Stimulated activated CD8-positive, alpha-beta memory T cell treated with anti-CD3 and anti-CD28 coated beads, Interleukin-7, amount 100 ng/mL, for 1 hour (primary cell): ENCODE measurements at places on chromosomes 4 and X.
A peak's percentile ranks its signal among the peaks of the same experiment; 100 is the strongest.

DNA sequence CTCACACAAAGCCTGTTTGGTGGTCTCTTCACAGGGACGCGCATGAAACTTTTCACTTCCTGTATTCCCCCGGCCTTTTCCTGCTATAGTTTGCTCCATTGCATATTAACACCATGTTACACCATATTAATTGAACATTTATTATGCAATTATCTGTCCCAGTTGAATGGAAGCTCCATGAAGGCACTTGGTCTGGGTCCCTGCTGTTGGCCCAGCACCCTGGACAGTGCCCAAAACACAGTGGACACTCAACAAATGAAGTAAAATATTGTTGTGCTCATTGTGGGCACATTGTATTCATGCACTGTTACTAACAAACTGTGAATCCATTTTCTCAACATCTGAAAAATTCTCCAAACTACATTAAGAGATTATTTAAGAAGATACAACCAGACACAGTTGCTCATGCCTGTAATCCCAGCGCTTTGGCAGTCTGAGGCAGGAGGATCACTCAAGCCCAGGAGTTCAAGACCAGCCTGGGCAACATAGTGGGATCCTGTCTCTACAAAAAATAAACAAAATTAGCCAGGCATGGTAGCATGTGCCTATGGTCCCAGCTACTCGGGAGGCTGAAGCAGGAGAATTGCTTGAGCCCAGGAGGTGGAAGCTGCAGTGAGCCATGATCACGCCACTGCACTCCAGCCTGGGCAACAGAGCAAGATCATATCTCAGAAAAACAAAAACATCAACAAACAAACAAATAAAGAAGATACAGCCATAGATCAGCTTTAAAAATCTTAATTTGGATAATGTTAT, 292.7 kb upstream of the TENM3 start:
- DNase-seq = no peak

DNA sequence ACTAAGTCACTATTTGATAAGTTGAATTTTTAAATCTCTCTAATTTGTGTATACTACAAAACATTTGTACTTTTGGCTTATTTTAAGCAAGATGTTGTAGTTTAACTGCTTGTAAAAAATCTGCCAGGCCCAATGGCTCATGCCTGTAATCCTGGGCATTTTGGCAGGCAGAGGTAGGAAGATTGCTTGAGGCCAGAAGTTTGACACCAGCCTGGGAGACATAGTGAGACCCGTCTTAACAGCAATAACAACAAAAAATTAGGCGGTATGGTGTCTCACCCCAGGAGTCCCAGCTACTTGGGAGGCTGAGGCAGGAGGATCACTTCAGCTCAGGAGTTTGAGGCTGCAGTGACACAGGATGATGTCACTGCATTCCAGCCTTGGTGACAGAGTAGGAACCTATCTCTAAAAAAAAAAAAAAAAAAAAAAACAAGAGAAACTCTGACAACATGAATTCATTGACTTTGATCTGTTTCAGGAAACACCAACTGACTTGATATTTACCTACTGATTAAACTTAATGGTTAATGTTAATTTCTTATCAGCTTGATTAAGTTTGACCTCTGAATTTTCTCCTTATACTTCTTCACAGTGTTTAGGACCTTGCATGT, 8.9 kb downstream of the FHIP1A start:
- DNase-seq = no peak

DNA sequence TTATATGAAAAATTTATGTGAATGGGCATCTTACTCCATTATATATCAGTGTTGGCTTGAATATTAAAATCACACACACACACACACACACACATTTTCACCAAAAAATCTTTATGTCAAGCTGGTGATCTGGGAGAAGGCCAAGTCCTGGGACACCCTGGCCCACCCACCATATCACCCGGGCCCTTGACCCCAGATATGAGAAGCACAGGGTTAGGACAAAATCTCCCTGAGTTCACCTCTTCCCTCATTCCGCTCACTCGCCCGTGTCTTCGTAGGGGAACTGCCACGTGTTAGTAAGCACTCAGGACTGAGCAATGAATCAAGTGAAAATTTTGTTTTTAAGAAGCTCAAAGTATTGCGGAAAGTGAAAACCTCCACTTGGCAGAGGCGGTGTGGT, 103.8 kb upstream of the PSAPL1 start:
- DNase-seq = no peak

DNA sequence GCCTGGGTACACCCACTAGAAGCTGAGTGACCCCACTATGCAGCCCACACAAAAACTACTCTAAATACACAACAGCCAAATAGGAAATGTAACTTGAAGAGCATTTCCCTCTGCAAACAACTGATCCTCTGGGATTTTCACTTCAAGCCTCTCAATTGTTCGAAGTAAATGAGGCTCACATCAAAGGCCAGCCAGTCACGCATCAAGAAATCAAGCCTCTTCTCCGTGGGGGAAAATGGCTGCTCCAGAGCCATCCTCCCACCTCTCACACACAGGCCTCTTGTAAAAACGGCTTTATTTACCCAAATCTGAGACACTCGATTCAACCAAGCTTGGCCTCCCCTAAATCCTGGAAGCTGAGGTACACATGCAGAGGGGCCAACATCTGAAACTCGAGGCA, 14.3 kb downstream of the PCDH19 start:
- no peak for DNase-seq

DNA sequence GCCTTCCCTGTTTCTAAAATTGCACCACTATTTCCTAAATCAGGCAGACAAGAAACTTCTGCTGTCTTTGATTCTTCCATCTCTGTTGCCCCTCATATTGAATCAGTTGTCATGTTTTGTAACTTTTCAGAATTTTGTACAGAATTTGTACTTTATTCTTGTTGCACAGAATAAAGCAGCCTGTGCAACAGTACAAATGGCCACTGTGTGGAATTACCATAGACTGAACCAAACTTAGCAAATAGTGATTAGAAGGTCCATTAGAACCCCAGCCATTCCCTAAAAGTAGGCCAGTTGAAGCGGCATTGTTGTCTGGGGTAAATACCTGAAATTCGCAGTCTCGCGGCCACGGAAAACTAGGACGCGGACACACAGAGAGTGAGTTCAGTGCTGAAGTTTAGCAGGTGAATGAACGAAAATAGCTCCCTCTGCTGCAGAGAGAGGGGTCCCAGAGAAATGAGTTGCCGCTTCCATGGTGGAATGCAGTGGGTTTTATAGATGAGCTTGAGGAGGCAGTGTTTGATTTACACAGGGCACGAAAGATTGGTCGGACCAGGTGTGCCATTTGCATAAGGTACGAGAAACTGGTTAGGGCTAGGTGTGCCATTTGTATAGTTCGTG, 71.8 kb downstream of the C4orf33 start:
- DNase-seq = no peak

- DNase-seq = no peak
Measured at GRCh38 chr4:66855956-66856355, 689.3 kb downstream of the CENPC start.

GRCh38 chr4:149794352-149794751, 21.3 kb downstream of the IQCM start:
- DNase-seq = no peak

- DNase-seq = no peak
Measured at GRCh38 chr4:8703857-8704495, 111.4 kb downstream of the CPZ start.

DNA sequence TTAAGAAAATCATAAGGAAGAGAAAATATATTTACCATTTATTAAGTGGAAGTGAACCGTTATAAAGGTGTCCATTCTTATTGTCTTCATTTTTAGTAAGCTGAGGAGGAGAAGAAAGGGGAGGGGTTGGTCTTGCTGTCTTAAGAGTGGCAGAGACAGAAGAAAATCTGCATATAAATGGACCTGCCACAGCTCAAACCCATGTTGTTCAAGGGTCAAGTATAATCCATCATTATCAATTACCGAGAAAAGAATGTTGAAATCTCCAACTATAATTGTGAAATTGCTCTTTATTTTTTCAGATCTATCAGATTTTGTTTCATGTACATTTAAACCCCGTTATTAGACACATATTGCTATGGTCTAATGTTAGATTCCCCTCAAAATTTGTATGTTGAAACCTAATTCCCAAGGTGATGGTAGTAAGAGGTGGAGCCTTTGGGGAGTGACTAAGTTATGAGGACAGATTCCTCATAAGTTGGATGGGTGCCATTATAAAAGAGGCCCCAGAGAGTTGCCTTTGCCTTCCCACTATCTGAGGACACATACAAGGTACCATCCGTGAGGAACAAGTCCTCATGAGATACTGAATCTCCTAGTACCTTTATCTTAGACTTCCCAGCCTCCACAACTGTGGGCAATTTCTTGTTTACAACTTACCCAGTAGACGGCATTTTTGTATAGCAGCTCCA, 58.5 kb upstream of the SMAD1 start:
- DNase-seq = no peak

GRCh38 chr4:107719207-107719921, 670 bp downstream of the PAPSS1 start:
- no peak for DNase-seq

DNA sequence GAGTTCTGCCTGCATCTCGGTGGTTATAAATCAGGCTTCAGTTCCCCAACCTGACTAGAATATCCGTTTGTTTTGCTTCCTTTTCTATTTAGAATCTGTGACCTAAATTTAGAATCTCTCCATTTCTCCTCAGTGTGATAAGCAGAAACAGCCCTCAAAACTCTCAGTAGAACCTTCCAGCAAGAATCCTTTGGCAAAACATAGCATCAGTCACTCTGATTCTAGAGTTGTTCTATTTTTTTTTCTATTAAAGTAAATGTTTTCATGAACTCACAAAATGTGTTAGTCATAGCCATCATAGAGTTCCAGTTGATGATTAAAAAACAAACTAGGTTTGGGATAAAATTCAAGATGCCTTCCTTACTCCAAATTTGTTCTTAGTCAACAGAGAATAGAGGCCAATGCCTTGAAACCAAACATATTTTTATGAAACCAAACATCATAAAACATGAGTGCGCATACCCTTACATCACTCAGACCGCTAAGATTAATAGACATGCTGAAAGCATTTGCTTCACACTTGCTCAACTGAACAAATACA, 13.2 kb upstream of the C1QTNF7 start:
- no peak for DNase-seq

DNA sequence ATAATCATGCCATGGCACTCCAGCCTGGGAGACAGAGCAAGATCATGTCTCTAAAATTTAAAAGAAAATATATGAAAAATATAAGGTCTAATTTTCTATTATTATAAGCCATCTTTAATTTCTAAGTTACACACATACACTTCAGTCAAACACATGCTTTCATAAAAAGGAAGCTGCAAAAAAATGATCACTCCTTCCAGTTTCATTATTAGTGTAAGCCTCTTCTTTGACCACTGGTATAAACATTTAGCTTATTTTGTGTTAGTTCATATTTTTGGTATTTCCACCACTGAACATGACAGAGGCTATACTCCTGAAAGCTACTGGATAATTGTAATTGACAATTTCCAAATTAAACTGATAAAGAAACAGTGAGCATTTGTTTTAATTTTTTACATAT, 163.3 kb upstream of the USP38 start:
- no peak for DNase-seq

DNA sequence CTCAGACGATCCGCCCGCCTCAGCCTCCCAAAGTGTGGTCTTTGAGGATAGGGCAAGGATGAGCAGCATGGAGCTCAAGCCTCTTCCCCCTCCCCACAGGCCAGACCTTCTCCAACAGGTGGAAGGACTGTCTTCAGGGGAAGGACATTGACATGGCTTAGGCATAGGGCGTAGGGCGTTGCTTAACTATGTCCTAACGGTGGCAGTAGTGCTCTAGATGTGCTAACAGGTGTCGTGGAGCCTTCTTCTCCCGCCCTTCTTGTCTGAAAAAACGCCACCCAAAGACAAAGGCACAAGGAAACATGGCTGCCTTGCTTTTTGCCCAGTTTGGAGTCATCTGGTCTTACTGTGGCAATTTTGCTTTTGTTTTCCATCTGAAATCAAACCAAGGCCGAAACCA, 219.8 kb downstream of the OR13H1 start:
- peak; percentile 49 for DNase-seq

- DNase-seq = no peak
Measured at GRCh38 chrX:100659431-100660137, 15.6 kb downstream of the SRPX2 start.

GRCh38 chr4:147244786-147245185, 236.1 kb upstream of the EDNRA start:
- no peak for DNase-seq

DNA sequence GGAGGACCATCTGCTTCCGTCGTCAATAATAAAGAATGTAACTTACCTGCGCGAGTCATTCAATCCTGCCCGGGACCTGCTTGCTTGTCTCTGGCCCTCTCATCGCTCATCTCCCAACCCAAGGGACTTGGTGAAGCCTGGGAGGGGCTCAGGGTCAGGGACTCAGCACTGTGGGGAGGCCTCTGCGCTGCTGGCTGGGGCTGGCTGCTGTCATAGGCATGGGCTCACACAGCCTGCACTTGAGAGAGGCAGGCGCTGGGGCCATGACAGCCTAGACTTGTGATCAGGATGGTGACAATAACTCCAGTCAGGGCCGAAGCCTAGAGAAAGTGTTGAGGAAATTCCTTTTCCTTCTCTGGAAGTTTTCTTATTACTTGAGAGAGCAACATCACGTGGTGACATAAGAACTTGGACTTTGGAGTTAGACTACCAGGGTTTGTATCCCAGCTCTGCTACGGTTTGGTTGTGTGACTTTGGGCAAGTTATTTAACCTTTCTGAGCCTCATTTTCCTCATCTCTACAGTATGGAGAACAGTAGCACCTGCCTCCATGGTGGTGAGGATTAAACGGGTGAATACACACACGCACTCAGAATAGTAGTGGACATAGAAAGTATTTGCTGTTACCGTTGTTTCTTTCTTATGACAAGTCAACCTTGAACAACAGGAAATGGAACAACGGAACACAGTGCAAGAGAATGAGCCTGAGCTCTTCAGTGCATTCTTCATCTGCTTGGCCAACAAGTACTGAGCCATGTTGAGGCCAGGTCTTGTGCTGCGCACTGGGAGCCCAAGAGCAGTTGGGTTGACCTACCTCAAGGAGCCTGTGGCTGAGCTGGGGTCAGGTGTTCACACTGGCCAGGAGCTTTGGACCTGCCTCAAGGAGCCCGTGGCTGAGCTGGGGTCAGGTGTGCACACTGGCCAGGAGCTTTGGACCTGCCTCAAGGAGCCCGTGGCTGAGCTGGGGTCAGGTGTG, 60.5 kb downstream of the TBC1D14 start:
- no peak for DNase-seq

GRCh38 chrX:109826954-109827708, 94.1 kb upstream of the ACSL4 start:
- DNase-seq = no peak

DNA sequence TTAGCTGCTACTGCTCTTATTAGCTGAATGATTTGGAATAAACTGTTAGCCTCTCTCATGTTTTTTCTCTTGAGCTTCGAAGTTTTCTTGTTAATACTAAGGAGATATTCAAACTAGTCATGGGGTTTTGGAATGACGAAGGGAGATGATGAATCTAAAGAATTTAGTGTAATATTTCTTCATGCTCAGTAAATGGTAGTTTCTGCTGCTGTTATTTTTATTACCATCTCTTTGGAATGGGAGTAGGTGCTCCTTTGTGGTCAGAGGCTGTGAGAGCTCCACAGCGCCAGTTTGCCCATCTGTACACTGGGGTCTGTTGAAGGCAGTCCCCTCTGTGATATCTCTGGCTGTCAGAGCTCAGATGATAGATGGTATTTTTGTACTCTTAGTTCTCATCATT, 33.7 kb downstream of the HTT start:
- no peak for DNase-seq

GRCh38 chrX:16712548-16713155, at the start of gene CTPS2:
TSS of gene CTPS2 (minus strand) at chrX:16712669. CDS start at chrX:16702902, 9,767 bp downstream.
- peak; percentile 12 for DNase-seq
